Kidney capillary endothelial cell (primary cell): ENCODE measurements at places on chromosomes 3 and 15.

- DNase-seq, result no peak
Observed at GRCh38 chr15:29090617-29091466, 178.8 kb downstream of the NSMCE3 start.

DNA sequence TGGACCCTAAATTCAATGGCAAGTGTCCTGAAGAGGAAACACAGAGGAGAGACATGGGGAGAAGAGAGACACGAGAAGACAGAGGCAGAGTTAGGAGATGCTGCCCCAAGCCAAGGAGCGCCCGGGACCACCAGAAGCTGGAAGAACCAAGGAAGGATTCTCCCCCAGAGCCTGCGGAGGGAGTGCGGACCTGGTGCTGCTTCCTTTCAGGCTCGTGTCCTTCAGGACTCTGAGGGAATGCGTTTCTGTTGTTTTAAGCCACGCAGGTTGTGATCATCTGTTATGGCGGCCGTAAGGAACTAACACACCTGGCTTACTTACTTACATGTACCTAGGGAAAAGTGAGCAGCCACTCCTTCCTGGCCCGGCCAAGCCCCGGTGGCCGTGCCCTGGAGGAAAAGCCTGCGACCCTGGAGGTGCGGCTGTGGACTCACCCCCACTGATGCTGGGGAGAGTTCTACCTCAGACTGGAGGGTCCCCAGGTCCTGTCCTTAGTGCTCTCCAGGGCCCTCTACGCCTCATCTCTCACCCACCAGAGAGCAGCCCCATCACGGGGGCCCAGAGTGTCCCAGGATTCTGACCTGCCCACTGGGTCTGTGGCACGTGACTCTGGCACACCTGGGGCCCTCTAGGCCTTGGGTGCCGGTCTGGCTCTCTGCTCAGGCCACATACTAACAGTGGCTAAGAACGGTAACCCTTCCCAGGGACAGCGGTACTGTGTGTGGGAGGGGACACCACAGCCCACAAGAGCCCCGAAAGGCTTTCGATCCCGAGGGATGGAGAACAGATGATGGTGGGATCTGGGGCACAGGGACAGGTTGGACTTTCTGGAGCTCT lies 61.8 kb downstream of the ITGA11 start:
- DNase-seq, result no peak

DNA sequence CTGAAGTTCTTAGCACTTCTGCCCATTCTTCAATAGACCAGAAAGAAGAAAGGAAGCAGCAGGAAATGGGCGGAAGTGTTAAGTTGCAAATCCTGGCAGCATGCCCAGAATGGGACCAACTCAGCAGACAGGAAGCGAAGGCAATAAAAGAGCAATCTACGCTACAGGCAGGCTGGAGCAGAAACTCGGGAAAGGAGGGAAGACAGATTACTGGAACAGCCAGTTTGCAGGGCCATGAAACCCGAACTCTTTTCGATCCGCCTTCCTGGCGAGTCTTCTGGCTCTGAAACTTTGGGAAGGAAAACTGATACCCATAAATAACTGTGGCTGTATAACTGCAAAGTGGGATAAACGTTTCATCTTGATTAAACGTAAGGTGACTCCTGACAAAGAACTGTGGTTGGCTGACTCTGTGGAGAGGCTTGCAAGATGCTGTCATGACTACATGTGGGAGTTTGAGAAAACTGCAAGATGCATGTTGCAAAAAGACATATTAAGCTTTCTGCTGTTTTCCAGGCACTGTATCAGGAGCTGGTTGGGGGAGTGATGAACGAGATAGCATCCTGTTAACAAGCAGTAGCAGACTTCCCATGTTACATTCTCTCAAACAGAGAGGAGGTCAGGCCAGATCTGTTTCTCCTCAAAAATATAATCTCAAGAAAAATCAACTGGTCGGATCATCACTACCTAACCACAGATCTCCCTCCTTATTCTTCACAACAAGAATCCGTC lies 67.8 kb downstream of the FMN1 start:
- peak; percentile 70 for DNase-seq

DNA sequence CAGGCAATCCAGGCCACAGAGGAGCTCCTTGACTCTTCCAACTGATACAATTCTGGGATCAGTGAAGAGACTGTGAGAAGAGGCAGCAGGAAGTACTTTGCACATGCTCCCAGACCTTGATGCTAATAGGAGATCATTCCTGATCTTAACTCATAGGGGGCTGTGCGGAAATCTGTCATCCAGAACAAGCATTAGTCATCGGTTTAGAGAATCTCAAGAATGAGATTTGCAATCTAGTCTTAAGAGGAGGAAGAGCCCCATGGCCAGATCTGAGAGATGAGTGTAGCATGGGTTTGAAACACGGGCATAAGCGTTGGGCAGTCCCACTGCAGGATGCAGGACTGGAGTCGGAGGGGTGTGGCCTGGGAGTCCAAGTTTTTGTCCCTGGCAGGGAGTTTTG lies 1081.1 kb downstream of the NAALADL2 start:
- no peak for DNase-seq

GRCh38 chr3:114498539-114499370 lies 204.9 kb downstream of the TIGIT start:
- peak; percentile 33 for DNase-seq

DNA sequence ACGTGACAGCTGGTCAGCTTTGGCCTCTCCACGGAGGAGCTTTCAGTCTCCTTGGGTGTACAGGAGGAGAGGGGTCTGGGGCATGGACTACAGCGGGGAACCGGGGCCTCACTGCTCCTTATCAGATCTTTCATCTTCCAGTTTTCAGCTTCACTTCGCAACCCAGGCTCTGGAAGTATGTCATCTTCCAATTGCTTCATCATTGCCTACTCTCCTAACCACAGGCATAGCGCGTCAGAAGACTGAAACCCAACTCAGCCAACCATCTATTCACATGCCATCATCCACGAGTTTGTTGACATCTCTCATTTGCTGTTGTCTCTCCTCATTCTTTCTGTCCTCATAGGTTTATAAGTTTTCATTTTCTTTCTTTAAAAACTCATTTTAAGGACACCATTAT lies 119.5 kb downstream of the MYLK start:
- no peak for DNase-seq

DNA sequence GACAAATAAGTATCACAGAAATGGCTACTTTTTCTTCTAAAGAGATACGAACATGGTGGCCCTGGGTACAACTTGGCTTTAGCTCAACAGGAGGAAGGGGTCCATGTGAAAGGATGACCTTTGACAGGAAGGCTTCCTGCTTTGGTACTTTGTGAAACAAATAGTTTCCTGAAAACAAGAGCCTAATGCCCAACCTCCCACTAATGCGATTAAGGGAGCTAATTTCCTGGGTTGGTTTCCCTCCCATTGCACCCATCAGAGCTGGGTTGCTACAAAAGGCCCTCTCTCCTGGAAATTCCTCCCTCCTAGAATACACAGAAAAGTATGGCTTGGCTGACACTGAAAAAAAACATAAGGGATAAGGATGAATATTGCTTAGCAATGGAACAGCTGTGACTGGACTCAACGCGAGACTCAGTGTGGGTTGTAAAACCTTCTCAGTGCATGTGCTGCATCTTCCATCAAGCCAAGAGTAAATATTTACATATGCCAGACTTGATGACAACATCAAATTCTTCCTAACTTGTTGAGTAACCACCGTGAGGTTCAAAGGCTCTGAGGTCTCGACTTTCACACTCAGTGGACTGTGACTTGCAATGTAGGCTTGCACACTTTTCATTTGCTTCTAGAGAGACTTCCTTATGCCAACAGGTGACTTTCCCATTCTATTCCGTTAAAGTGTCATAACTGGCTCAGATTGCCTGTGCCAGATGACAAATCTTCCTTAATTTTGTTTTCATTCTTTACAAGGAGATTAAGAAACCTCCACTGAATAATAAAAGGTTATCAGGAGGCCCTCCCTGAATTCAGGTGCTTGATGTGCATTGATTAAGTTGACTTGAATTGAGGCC lies 60.1 kb downstream of the ADAMTS9 start:
- no peak for DNase-seq
